Bronchus fibroblast of lung (primary cell): ENCODE measurements at places on chromosomes 4 and X. TPM values are rescaled to one million over a fixed set of nuclear protein-coding genes. Genes with fewer than 3 reads are reported as not detected.

Gene APELA
- total RNA-seq: not detected in 2 replicates

Gene MAGEB10
- not detected in 2 replicates for total RNA-seq

Gene NMU
- total RNA-seq: 2.5 and 3.5 TPM in 2 replicates

Gene SORBS2
- 0.45 and 1.3 TPM in 2 replicates for total RNA-seq

Gene JAKMIP1
- not detected in 2 replicates for total RNA-seq

Gene HDAC8
- 14.6 and 20.0 TPM in 2 replicates for total RNA-seq

Gene PHOX2B
- total RNA-seq: not detected in 2 replicates

Gene TCEAL9
- 50.1 and 113 TPM in 2 replicates for total RNA-seq

Gene P2RY4
- 0.15 TPM in 1 of 2 replicates, not detected in the other for total RNA-seq

Gene SULT1E1
- 4.6 and 4.9 TPM in 2 replicates for total RNA-seq

Gene AFAP1
- 29.0 and 32.6 TPM in 2 replicates for total RNA-seq

Gene HPF1
- total RNA-seq: 74.6 and 88.8 TPM in 2 replicates

Gene CD38
- under 0.01 TPM in 1 of 2 replicates, not detected in the other for total RNA-seq
